ENCODE measurements at places on chromosomes 5 and 9.

DNA sequence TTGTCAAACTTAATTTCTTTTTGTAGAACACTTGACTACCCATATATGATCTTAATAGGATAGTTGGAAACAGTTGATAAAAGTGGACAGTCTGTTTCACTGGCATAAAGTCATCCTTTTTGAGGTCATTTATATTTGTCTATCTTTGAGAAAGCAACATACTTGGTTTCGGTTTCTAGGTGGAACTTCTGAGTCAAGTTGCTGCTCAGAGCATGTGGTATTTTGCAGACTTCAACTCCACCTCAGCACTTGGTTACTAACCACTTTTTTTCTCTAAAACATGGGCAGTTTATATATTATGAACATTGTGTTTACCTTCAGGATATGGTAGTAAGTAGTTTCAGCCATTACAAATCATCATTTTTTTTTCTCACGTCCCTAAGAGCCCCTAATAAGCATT is 1749.0 kb upstream of the C9orf72 start:
- ATAC-seq, result no peak
- H3K27ac ChIP-seq, result no peak overlapping the region
- no peaks in the 10 kb centered on the region for H3K27me3 ChIP-seq
- no peaks in the 10 kb centered on the region for H3K36me3 ChIP-seq
- no peaks in the 10 kb centered on the region for H3K4me1 ChIP-seq

DNA sequence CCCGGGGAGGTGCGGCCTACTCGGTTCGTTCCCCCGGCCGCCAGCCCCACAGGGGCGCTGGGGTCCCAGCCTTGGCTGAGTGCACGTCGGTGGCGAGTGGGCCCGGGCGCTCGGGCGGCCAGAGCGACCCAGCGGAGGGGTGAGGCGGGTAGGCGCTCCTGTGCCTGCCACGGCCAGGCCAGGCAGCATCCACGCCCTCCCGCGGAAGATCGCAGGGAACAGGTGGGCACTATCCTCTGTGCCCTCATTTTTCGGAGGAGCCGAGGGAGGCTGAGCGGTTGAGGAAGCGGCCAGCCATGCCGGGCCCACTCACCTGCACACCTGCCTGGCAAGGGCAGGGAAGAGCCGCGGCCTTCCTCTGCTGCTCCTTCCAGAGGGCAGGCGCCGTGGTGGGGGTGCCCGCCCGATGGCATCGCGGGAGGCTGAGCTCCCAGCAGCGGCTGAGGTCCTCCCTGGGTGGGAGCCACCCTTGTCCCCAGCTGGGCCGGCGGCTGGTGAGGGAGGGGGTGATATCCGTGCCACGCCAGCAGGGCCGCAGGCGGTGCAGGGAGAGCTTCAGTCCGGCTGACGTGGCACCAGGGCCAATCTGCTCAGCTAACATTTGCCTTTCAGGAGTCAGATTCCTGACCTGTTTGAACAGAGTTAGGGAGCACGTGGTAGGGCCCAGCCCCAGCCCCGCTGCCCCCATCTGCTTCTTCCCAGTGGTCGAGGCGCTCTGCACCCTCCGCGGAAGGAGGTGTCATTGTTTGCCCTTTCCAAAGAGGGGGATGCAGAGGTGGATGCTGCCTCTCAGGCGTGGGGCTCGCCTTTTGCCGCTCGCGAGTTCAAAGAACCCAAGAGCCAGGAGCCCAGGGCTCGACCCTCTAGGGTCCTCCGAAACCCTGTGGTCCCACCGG is 1.6 kb upstream of the SEC16A start:
- H3K4me1 ChIP-seq, result peaks cover 20% of the 10 kb centered on the region
- H3K4me3 ChIP-seq, result peak overlapping the region; percentile 25
- ATAC-seq, result no peak
- H3K36me3 ChIP-seq, result peaks cover 8% of the 10 kb centered on the region

DNA sequence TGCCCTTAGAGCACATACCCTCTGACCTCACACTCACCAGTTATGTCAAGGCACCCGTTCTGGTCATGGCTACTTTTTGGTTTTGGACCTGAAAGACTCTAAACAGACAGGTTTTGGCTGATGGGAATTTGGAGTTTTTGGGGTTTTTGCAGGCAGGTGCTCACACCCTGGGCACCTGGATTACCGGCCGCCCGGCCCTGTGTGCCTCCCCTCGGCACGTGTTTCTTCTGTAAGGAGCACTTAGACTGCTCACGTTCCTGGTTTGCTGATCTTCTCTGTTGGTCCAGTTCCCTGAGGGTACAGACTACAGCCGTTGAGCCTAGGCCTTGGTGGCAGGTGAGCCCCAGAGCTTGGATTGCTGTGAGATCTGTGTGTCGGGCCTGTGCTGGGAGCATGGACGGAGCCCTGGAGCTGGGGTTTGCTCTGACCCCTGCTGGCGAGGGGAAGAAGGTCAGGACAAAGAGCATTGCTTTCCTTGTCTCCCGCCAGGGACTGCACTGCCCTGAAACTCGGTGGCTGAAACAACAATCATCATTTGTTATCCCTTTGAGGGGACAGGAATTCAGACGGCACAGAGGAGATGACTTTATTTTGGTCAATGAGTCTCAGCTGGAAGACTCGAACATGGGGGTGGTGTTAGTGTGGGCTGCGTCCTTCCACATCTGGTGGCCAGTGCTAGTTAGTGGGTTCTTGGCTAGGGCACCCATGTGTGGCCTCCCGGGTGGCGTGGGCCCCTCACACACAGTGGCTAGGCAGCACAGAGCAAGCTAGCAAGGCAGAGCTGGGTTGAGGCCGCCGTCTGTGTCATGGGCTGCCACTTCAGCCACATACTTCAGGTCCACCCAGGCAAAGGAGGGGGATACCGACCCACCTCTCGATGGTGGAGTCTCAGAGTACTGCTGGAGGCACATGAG is 76.4 kb downstream of the EHMT1 start:
- no peaks in the 10 kb centered on the region for H3K36me3 ChIP-seq
- no peaks in the 10 kb centered on the region for H3K27me3 ChIP-seq
- H3K27ac ChIP-seq, result no peak overlapping the region
- ATAC-seq, result peak; percentile 55
- H3K4me3 ChIP-seq, result no peak overlapping the region
- H3K4me1 ChIP-seq, result no peaks in the 10 kb centered on the region

- no peak overlapping the region for H3K27ac ChIP-seq
- H3K4me1 ChIP-seq, result no peaks in the 10 kb centered on the region
- peaks cover 5% of the 10 kb centered on the region for H3K27me3 ChIP-seq
- no peak for ATAC-seq
- H3K36me3 ChIP-seq, result no peaks in the 10 kb centered on the region
- H3K4me3 ChIP-seq, result no peak overlapping the region
Measured at GRCh38 chr9:88280816-88281382, 107.3 kb upstream of the SPIN1 start.

DNA sequence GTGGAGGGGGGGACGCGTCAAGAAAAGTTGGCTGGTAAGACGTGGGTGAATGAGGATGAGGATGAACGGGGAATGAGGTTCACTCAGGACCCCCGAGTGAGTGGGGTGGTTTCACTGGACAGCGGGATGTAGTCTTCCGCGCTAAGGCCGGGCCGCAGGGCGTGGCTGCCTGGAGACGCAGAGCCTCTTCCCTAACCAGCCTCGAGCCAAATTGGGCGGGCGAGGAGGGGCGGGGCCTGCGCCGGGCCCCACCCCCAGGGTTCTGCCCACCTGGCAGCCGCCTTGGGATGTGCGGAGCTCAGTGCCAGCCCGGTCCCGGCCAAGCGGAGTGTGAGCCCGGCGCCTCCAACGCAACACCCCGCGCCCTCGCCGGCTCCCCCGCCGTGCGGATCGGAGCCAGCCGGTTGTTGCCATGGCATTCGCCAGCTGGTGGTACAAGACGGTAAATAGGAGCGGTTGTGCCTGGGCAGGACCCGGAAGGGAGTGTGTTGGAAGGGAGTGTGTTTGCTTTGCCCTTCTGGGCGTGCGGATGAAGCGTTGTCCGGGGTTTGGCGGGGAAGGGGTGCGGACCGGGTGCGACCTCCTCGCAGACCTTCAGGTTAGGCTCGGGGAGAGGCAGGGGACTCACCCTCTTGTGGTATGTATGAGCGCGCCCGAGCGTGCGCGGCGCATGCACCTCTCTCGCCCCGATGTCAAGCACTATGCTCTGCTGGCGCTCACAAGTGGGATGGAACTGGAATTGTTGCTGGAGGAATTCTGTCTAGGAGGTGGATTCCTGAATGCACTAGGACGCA is 746 bp downstream of the CAST start:
- no peaks in the 10 kb centered on the region for H3K27me3 ChIP-seq
- peak overlapping the region; percentile 89 for H3K4me3 ChIP-seq
- H3K36me3 ChIP-seq, result no peaks in the 10 kb centered on the region
- no peaks in the 10 kb centered on the region for H3K4me1 ChIP-seq

- H3K36me3 ChIP-seq, result no peaks in the 10 kb centered on the region
- no peak overlapping the region for H3K27ac ChIP-seq
- H3K4me3 ChIP-seq, result no peak overlapping the region
- H3K27me3 ChIP-seq, result peaks cover 17% of the 10 kb centered on the region
- H3K4me1 ChIP-seq, result no peaks in the 10 kb centered on the region
Measured at GRCh38 chr5:135055396-135055795, 21.4 kb upstream of the PITX1 start.

GRCh38 chr5:134533115-134533815 is 7.8 kb downstream of the JADE2 start:
- H3K36me3 ChIP-seq, result no peaks in the 10 kb centered on the region
- no peak overlapping the region for H3K4me3 ChIP-seq
- ATAC-seq, result peak; percentile 84
- H3K4me1 ChIP-seq, result peaks cover 45% of the 10 kb centered on the region
- no peaks in the 10 kb centered on the region for H3K27me3 ChIP-seq
- H3K27ac ChIP-seq, result peak overlapping the region; percentile 63

- no peak overlapping the region for H3K27ac ChIP-seq
- no peaks in the 10 kb centered on the region for H3K36me3 ChIP-seq
- H3K27me3 ChIP-seq, result peaks cover 69% of the 10 kb centered on the region
- no peak for ATAC-seq
Measured at GRCh38 chr9:117746263-117746662, 42.1 kb downstream of the TLR4 start.

DNA sequence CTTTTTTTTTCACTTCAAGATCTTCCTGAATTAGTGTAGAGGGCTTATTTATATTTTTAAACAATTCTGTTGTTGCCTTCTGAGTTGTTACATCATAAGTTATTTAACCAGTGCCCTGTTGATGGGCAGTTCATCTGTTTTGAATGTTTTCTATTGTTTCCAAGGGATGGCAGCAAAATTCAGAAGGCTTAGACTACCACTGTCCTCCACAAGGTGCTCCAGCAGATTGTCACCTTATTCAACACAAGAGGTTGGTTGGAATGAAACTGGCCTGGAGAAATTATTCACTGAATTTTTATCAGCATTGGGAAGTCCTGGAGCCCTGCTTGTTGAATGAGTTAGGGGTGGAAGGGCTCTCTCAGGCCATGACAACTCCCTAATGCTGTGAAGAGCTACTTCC is 1.3 kb upstream of the KLHL9 start:
- H3K27me3 ChIP-seq, result no peaks in the 10 kb centered on the region
- H3K4me3 ChIP-seq, result no peak overlapping the region

GRCh38 chr9:109504689-109505088 is 6.6 kb upstream of the PTPN3 start:
- ATAC-seq, result no peak

- H3K27me3 ChIP-seq, result no peaks in the 10 kb centered on the region
- no peak overlapping the region for H3K27ac ChIP-seq
- H3K4me3 ChIP-seq, result no peak overlapping the region
- H3K36me3 ChIP-seq, result no peaks in the 10 kb centered on the region
- no peak for ATAC-seq
Measured at GRCh38 chr9:18610956-18611355, 137.0 kb downstream of the ADAMTSL1 start.

DNA sequence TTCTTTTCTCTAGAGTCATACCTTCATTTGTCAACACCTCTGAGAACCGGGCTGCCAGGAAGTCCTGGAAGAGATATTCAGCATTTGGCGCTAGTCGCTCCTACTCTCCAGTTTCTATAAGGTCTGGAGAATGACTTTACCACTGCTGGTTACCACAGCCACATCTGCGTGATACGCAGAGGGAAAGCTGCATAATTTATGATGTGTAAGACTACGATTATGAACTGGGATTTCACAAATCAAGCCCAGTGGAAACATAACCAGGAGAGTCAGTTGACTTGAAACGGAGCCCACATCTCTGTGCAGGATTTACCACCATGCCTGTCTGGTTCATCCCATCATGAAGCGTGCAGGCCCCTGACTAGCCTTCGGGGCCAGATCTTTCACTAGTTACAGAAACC is 72.6 kb downstream of the FGF1 start:
- H3K27ac ChIP-seq, result no peak overlapping the region
- ATAC-seq, result no peak
- no peaks in the 10 kb centered on the region for H3K27me3 ChIP-seq
- H3K4me1 ChIP-seq, result no peaks in the 10 kb centered on the region
- no peak overlapping the region for H3K4me3 ChIP-seq
- H3K36me3 ChIP-seq, result no peaks in the 10 kb centered on the region

- ATAC-seq, result no peak
- H3K27ac ChIP-seq, result peak overlapping the region; percentile 86
- H3K27me3 ChIP-seq, result no peaks in the 10 kb centered on the region
- peaks cover 16% of the 10 kb centered on the region for H3K36me3 ChIP-seq
- peaks cover 34% of the 10 kb centered on the region for H3K4me1 ChIP-seq
Measured at GRCh38 chr5:157540124-157540523, 35.5 kb downstream of the ADAM19 start.

DNA sequence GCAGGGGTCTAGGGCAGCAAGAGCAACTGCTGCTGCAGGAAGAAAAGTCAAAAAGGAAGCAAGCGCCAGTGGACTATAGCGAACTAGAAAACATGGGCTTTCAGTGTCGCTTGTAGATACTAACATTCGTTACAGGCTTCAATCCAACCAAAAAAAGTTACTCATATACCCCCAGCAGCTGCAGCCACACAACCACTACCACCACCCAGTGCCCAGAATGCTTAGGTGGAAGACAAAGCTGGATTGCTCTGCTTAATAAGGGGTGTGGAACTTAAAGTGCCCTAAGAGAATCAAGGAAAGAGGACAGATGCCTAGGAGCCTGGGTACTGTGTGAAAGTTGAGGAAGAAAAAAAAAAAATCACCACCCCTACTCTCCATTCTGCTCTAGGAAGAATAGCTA is 203.6 kb downstream of the ELAVL2 start:
- ATAC-seq, result peak; percentile 25
- H3K4me1 ChIP-seq, result no peaks in the 10 kb centered on the region
- no peak overlapping the region for H3K4me3 ChIP-seq
- H3K27ac ChIP-seq, result peak overlapping the region; percentile 25
- no peaks in the 10 kb centered on the region for H3K27me3 ChIP-seq

GRCh38 chr5:61334868-61335615 is 3.0 kb downstream of the ZSWIM6 start:
- no peaks in the 10 kb centered on the region for H3K36me3 ChIP-seq
- H3K27me3 ChIP-seq, result no peaks in the 10 kb centered on the region
- H3K27ac ChIP-seq, result no peak overlapping the region
- ATAC-seq, result no peak
- no peaks in the 10 kb centered on the region for H3K4me1 ChIP-seq

GRCh38 chr5:76990899-76991459 is 38.1 kb downstream of the CRHBP start:
- H3K27me3 ChIP-seq, result no peaks in the 10 kb centered on the region
- no peak overlapping the region for H3K27ac ChIP-seq
- no peaks in the 10 kb centered on the region for H3K36me3 ChIP-seq

- H3K36me3 ChIP-seq, result no peaks in the 10 kb centered on the region
- H3K27me3 ChIP-seq, result no peaks in the 10 kb centered on the region
- peak; percentile 96 for ATAC-seq
- H3K4me3 ChIP-seq, result no peak overlapping the region
Measured at GRCh38 chr5:170307575-170308465, 10.2 kb upstream of the LCP2 start.

Measured in gastroesophageal sphincter (tissue), 4 donors.